ENCODE measurements at places on chromosomes 2 and 18. TPM values are rescaled to one million over a fixed set of nuclear protein-coding genes. Genes with fewer than 3 reads are reported as not detected.

GRCh38 chr2:137117385-137117784 lies 352.0 kb downstream of the THSD7B start:
- DNase-seq = no peak

Gene SERPINB10
- 7.0 TPM for total RNA-seq

DNA sequence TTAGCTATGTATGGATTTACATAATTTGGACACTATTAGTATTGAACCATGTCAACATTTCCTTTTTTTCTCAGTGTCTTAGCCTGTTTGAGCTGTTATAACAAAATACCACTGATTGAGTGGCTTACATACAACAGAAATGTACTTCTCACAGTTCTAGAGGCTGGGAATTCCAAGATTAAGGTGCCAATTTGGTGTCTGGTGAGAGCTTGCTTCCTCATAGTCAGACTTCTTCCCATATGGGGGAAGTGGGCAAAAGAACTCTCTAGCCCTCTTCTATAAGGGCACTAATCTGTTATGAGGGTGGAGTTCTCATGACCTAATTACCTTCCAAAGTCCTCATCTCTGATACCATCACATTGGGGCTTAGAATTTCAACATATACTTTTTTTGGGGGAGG lies 12.6 kb downstream of the ZNF804A start:
- DNase-seq = no peak

GRCh38 chr2:215432759-215433594 lies 2.9 kb downstream of the FN1 start:
- no peak for DNase-seq

DNA sequence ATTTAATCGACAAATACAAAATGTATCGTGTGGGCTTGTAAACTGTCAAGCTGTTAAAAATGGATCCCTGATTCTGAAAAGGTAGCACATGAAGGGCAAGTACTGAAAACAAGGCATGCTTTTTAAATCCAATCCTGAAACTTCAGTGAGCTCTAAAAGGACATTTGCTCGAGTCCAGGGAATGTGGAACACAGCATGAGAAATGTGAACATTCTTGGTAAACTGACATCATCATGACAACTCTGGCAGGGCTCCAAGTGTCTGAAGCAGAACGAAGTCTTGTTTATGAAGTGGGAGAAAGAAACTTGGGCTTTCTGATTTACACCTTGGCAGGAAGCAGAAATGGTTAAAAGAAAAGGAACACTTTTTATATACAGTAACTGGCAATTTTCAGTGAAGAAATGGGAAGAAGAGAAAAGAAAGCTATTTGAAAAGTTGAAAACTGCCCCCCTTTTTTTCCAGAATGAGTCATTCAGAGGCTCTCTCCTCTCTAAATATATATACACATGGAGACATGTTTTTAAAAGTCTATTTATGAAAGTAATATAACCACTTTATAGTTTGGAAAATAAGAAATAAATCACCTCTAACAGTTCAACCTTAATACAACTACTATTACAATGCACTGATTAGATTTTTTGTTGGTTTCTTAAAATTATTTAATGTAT lies 120.8 kb downstream of the GAREM1 start:
- peak; percentile 96 for DNase-seq

Gene CHRNA1
- 47.4 TPM for total RNA-seq

DNA sequence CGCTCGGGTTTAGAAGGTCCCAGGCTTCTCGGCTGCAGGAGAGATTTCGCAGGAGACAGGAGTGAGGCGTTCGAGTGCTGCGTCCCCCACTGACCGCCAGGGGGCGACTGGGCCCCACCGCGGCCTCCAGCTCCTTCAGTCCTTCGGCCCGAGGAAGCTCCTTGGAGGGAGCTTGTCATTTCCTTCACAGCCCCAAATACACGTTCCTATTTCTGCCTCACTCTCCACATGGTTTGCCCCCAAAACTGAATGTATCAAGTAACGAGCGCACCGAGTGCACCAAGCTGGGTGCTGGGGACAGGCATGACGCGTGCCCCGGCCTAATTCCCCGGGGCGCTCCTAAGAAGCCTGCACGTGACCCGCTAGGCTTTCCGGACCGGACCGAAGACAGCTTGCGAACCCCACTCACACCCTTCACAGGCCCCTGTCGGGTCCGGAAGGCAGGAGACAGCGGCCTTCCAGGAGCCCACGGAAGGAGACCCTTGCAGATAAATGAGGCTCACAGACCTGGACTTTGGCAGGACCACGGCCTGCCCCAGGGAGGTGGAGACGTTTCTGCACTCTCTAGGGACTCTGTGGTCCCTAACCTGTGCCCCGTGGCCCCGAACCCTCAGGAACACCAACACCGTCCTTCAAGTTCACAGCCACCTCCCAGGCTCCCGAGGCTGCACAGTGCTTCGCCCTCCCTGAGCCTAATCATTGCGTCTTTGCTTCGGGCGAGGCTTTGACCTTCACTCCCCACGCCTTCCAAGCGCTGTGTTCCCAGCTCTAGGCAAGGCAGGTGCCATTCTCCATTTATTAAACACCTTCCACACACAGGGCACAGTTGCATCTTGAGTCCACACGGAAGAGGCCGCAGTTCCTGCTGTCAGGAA lies 13.0 kb upstream of the FAHD2A start:
- DNase-seq = peak; percentile 77
